ENCODE measurements at places on chromosomes 1 and 21.

- DNase-seq = no peak
Observed at GRCh38 chr21:45577801-45578175, 35.5 kb upstream of the SLC19A1 start.

GRCh38 chr1:242586360-242586680 is 61.8 kb upstream of the PLD5 start:
- no peak for DNase-seq

DNA sequence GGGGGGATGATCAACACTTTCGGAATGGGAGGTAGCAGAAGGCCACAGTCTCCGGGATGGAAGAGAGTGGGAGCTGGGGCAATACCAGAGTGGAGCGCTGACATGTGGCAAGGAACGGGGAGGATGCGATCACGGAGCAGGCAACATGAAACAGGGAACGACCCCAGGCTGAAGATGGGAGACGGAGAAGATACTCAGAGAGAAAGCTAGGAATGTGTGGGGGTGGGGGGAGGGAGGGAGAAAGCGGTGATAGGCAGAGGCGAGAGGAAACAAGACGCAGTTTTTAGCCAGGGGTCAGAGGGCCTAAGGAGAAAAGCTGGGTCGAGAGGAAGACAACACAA is 577 bp downstream of the RAB3GAP2 start:
- no peak for DNase-seq

GRCh38 chr1:14826172-14826636 is 227.7 kb downstream of the KAZN start:
- no peak for DNase-seq

DNA sequence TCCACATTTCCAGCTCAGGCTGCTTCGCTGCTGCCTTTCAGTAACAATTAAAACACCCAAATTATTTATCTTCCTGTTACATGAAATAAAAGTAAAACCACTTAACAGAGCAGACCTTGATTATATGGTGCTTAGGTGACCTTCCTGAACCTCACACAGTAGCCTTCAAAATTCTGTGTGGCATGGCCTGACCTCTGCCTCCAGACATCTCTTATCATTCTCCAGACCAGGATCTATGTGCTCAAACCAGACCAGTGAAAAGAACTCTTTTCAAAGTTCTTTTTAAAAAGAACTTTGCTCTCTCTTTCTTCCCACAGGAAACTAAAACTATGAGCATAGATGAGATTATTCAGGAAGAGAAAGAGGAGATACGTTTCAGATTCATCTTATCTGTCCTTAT is 37.8 kb downstream of the KIAA0319L start:
- no peak for DNase-seq

DNA sequence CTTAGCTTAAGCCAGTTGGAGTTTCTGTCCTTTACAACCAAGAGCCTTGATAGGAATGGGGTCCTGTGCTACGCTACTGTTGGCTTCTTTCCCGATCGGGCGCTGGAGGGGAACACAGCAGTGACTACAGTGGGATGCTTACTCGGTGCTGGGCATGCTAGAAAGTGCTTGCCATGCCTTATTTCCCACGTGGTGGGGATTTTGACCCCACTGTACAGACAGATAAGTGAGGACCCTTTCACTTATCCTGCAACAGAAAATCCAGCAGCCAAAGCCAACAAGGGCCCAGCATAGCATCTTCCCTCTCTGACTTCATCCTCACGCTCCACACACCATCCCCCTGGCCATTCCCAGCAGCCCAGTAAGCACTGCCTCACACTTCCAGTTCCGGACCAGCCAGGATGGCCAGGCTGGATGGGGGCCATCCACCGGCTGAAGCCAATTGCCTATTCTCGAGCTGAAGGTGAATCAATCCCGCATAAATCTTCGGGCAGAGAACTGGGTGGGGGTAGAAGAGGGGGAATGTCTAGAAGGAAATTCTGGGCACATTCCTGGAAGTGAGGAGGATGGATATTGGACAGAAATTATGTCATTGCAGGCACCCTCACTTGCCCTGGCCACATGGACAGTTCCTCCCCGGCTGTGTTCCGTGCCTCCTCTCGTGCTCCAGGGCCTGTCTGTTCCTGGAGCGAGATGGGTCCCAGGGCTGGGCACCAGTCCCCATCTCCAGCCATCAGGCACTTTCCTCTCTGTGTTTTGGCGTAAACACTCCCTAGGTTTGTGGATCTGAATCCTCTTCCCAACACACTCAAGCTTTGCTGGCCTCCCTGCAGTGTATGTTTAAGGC is 2.0 kb upstream of the ABCG1 start:
- no peak for DNase-seq

DNA sequence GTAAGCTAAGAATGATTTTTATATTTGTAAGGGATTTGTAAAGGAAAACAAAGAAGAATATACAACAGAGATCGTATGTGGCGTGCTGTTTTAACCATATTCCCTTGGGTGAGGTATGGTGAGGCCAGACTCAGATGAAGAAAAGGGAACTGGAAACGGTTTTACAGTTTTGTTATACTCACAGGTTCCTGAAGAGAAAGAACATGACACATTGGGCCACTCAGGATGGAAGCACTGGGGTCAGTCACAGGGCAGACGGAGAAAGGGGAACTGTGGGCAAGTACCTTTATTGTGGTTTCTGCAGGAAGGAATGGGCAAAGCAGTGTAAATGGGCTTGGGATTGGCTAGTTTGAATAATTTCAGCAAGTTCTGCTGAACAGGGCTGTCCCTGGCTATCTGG is 177.4 kb downstream of the LBR start:
- no peak for DNase-seq

GRCh38 chr1:94865360-94865759 is 45.2 kb downstream of the SLC44A3 start:
- no peak for DNase-seq

DNA sequence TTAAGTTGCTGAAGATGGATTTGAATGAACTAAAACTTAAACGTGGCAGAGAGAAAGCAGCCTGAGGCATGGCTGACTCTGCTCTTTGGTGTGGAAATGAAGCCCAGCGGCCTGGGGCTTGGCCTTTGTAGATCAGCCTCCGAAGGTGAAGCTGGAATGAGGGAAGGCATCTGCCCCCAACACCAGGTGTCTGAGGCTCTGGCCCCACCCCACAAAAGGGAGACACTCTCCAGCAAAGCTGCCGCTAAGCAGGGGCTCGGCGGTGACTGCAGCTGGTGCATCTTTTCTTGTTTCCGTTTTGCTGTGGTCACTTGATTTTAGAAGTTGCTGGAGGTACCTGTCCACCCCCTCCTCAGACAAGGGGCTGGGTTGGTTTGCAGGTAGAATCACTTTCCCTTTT is 38.2 kb upstream of the NID1 start:
- no peak for DNase-seq

- DNase-seq = peak; percentile 10
Observed at GRCh38 chr1:245512980-245513578, 358.3 kb downstream of the KIF26B start.

DNA sequence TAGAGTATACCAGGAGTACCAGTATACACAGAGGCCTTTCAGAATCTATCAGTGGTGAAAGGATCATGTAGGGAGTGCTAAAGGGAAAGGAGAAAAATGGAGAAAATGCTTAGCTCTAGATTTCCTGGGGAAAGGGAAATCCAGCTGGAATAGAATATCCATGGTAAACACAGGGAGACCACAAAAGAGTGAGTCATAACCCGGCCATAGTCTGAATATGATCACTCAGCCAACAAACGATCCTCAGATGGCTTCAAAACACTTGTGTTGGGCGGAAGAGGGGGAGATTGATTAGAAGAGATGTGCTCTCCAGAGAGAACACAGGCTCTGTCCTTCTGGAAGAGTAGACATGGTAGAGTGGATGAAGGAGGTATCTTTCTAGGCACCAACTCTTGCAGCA is 180.6 kb downstream of the PAPPA2 start:
- peak; percentile 39 for DNase-seq

DNA sequence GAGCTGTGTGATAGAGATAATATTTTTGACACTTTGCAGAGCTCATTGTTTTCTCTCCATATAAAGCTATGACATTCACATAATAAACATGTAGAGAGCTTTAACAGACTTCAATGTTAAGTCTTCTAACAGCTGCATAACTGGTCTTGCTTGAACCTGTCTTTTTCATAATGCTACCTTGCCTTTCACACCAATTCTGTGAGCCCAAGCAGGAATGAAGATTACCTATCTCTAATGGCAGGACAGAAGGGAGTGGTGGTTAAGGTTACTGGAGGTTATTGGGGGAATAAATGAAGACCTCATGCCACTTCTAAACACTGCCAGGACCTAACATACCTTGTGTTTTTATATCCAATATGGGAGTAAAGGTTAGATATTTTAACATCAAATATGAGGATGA is 2.3 kb upstream of the CD55 start:
- no peak for DNase-seq

DNA sequence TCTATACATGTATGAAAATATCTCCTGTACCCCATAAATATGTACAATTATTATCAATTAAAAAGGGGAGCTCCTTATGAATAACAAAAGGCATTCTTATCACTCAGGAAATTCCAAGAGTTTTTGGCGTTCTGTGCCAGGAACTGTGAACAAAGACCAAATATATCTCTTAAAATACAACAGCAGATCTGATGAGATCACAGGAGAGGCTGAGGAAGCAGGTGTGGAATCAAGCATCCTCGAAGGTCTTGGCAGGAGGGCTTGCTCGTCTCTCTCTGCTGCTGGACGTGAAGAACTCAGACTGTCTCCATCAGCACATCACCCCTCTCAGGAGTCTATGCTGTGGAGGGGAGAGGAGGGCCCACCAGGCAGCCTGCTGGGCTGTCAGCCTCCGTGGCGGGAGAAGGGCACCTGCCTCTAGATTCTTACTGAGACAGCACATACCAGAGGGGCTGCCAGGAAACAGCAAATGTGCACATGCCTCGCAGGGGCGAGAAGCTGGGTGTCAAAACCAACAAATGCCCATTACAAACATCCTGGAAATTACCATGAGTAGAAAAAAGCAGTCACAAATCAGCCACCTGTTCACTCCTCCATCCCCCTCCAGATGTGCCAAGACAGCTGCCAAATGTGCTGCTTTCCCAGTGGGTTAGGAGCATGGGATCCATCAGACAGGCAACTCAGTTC is 30.8 kb upstream of the FAM89A start:
- no peak for DNase-seq

- DNase-seq = no peak
Observed at GRCh38 chr1:26887125-26887524, 3.0 kb downstream of the GPN2 start.

DNA sequence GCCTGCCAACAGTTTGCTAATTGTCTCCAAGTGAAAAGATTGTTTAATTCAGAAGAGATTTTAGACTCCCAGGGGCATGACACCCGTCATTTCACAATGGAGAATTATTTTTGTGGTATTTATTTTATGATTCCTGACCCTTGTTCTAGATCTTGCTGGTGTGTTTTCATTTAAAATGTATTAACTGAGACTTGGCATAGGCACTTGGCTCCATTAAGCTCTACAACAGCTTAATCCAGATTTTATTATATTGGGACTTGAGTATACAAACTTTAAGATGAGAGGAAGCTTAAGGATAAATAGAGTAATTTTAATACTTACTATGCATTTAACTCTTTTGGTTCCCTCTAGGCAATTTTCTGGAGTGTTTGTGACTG is 101.3 kb upstream of the KCNE2 start:
- no peak for DNase-seq

GRCh38 chr21:25845729-25846256 is 111.0 kb downstream of the GABPA start:
- DNase-seq = no peak

DNA sequence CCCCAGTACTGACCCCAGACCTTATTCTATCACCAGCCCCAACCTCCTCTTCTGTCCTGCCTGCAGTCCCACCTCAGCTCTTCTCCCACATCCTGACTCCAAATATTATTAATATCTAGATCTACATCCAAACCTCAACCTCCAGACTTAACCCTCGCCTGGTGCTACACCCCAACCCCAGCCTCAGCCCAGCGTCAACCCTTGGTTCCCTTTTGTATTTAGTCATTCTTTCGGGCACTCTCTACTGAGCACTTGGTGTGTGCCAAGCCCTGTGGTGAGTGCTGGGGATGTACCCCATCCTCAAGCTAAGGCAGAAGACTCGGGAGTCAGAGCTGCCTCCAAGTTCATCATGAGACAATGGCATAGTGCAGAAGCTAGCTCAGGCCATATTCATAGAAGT is 1.1 kb downstream of the SHISAL2A start:
- DNase-seq = no peak

GRCh38 chr1:201826830-201827229 is 2.1 kb upstream of the IPO9 start:
- DNase-seq = no peak

- no peak for DNase-seq
Observed at GRCh38 chr1:76257823-76258222, 183.3 kb downstream of the ST6GALNAC3 start.

DNA sequence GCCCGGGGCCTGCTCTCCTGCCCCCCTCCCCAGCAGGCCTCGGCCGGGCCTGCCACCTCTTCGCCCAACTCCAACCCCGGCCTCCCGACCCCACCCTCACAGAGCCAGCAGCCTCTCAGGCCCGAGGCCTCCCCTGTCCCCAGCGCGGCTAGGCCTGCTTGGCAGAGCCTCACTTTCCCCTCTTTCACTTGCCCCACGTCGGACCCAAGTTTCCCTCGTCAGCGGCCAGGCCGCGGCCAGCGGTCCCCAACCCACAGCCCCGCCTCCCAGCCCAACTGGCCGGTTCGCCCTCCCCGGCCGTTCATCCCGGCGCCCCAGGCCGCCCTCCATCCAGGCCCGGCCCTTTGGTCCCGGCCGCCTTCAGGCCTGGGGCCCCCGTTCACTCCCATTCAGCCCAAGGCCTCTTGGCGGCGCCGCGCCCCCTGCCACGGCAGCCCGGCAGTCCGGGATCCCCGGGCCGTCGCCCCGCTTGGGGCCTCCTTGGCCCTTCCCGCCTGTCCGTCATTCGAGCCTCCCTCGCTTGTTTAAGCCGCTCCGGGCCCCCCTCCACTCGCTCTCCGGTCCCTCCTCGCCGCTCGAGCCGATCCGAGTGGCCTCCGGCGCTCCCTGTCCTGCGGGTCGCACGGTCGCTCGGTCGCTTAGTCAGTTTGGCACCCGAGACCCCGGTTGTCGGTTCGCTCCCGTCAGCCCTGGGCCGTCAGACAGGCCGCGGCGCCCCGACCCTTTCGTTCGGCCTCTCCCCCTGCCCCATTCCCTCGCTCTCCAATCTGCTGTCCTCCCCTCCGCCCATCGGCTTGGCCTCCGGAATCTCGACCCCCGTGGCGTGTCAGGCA is 1.4 kb downstream of the LRRC41 start:
- no peak for DNase-seq

- DNase-seq = no peak
Observed at GRCh38 chr1:48233666-48234485, 11.4 kb downstream of the SLC5A9 start.

DNA sequence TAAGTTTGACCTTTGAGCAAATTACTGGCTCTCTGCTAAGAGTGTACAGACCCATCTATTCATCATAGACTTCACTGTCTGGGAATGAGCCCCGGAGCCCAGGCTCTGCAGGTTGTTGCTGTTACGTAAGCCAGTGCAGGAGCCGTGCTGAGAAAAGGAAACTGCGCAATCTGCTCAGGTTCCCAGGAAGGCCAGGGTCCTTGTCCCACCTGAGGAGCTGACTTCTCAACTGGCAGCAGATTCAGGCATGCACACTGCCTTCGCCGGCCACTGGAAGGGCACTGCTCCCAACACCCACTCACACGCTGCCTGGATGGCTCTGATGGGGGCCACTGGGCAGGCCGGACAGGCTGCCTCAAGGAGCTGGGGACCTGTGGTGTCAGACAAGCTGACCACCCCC is 19.5 kb downstream of the RCAN1 start:
- DNase-seq = no peak

- no peak for DNase-seq
Observed at GRCh38 chr1:144551107-144551542, 41.6 kb upstream of the PPIAL4F start.
